ENCODE measurements at places on chromosomes 4 and X.

DNA sequence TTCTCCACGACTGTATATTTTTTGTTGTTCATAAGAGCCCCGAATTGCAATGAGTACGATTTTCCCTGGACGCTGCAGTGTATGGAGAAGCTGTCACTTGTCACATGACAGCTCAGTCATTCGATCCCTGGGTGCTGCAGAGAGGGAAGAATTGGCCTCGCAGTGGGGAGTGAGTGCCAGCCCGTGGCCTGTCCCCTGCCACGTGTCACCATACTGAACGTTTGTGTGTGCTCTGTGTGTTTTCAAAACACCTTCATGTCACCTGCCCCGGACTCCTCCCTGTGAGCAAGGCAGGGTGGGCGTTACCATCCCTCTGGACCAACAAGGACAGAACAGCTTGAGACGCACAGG is 77.9 kb downstream of the TBL1X start:
- DNase-seq, result no peak

DNA sequence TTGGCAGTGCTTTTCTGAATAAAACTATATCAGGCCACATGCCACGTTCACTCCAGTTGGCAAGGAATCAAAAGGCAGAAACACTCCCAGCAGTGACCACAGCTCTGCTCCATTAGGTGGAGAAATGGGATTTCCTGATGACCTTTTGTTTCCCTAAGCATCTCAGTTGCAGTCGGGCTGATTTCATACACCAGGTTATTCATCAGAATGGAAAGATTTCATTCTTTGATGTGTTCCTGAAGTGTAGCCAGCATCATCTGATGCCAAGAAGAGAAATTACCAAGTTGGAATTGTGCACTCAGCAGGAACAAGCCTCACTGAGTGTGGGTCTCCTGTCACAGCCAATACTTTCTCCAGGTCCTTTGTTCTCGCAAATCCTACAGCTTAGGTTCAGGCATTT is 193.7 kb downstream of the SPATA18 start:
- no peak for DNase-seq

DNA sequence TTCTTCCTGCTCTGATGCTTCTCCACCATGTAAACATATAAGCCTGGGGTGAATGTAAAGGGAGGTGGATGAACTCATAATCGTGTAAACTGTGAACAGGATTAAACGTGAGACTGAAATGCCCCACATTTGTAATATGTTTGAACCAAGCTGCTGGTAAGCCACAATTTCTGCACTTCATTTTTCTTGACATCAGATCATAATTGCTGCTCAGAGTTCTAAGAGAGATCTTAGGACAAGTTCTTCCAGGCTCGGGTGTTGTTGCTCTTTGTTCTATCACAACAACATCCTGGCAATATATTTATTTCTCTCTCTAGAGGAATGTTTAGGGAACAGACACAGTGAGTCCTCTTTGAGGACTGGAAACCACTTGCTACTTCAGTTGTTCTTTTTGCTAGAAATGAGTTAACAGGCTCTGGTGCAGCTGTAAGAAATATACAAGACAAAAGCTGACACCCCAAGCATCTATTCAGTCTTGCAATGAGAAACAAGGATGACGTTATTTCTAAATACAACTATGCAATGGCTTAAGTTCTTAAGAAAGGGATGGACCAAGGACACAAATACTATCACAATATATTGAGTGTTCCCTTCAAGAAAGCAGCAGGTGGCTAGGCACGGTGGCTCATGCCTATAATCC is 59.6 kb downstream of the LNX1 start:
- no peak for DNase-seq

- no peak for DNase-seq
Observed at GRCh38 chrX:134095366-134095765, 110.0 kb upstream of the GPC3 start.

GRCh38 chrX:26597981-26598380 is 382.0 kb downstream of the MAGEB5 start:
- DNase-seq, result no peak

- DNase-seq, result no peak
Observed at GRCh38 chr4:110357521-110357920, 118.4 kb upstream of the ENPEP start.

DNA sequence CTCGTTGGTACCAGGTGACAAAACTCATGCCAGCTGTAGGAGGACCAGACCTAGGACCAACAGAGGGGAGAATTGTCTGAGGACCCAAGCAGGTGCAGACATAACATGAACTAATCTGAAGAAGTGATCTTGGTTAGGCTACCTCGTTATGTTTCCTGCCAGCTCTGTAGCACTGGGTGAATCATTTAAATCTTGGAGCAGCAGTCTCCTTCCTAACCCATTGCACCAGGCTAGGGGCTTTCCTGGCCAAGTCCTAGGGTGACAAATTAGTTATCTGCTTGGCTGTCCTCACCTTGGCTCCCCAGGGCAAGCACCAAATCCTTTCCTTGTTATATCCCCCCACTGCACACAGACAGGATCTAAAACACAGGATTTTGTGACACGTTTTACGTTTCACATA is 87.8 kb downstream of the WWC2 start:
- DNase-seq, result no peak

DNA sequence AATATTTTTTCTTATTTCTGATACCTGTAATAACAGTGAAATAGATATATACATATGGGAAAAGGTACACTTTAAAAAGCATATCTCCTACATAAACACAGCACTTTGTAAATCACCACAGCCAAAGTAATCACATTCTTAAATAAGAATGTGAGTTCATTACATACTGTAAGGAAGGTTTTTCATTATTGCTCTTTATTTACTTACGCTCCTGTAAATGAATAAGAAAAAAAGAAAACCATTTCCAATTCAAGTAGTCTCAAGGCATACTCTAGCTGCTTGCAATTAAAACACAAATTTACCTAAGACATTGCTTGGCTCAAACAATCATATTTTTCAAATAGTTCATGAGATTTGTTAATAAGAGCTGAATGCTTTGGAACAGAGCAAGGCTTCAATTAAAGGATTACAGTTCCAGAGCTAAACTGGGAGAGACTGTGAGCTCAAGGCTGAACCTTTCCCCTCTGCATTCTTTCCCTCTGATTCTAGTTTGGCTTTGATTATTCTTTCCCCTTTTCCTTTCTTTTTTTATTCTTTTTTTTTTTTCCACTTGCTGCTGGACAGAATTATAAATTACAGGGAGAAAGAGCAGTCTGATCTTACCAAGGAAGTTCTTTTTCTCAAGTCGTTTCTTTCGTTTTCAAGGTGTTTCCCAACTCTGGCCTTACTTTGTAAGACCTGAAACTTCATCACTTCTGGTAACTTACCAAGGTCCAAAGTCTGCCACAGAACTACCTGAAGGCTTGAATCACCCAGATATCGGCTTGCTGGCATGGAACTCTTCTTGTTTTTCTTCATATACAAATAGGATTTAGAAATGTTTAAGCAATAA is 278.3 kb downstream of the INPP4B start:
- no peak for DNase-seq

DNA sequence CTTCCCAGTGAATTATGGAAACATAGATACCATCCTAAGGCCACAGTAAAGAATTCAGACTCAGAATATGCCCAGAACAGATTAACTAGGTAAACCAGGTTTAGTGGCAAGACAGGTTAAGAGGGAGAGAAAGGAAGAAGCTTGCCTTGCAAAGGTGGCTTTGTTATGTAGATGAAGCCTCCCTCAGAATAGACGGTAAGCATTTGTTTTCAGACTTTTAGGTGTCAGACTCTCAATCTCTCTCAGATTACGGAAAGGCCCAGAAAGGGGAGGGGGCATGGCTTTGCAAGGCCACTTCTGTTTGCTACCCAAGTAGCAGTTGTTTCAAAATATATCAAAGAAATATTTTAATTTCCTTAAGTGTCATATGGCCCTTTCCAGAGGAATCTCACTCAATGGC is 457.1 kb upstream of the BOD1L1 start:
- no peak for DNase-seq

- no peak for DNase-seq
Observed at GRCh38 chr4:165844161-165844560, 28.9 kb upstream of the TLL1 start.

- no peak for DNase-seq
Observed at GRCh38 chr4:102598762-102599374, 97.7 kb downstream of the NFKB1 start.

DNA sequence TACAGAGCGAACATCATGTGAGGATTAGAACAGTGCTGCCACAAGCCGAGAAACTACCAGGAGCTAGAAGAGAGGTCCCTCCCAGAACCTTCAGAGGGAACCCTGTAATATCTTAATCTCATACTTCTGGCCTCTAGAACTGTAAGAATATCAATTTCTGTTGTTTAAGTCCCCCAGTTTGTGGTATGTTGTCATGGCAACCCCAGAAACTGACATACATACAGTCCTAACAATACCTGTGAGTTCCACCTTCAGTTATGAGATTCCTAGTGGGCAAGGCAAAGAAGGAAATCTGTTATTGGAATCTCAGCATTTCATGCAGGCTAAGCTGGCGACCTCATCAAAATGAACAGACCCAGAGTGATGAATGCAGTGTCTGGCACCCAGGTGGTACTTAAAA is 42.5 kb downstream of the ZBTB49 start:
- DNase-seq, result no peak

DNA sequence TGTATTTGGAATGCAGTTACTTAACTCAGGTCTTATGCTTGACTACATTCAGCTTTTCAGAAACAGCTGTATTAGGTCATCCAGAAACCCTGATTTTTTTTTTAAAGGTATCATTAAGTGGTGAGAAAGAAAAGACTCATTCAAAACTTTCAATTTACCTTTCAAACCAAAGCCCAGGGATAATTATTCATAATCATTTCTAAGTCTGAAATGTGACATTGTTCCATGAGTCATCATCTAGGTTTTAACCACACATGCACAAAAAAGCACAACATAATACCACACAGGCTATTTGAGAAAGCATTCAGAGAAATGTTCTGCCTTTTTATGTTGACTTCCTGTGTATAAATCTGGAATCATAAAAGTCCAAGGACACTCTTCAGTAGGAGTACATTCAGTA is 288.2 kb downstream of the IL1RAPL2 start:
- DNase-seq, result no peak
